ENCODE measurements at places on chromosomes 3 and 15.

GRCh38 chr3:186609247-186609868 lies 3.5 kb upstream of the AHSG start:
- no peak for DNase-seq

- no peak for DNase-seq
These were observed 19.9 kb upstream of the C3orf62 start for GRCh38 chr3:49296781-49297411.

GRCh38 chr3:55697177-55697865 lies 210.2 kb upstream of the WNT5A start:
- DNase-seq, result no peak

GRCh38 chr3:133412183-133413132 lies 12.6 kb downstream of the BFSP2 start:
- DNase-seq, result no peak

- no peak for DNase-seq
These were observed 157.7 kb upstream of the SLCO3A1 start for GRCh38 chr15:91695799-91696198.

- no peak for DNase-seq
These were observed 68.9 kb downstream of the WWTR1 start for GRCh38 chr3:149588909-149589308.

DNA sequence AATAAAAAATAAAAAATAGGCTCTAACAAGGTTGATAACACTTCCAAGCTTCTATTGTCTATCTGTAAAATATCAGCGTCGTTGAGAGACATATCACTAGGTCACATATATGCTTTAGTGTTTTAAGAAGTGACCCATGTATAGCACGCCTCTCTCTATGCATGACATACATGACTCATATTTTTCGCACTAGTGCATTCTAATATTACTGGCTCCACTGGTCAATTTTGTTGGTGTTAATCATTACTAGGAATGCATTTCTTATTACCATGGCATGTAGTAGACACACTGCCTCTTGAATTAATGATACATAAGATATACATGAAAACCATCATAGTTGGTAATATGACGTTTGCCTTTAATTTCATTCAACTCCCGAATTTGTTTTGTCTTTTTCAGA lies 203.1 kb downstream of the CHL1 start:
- DNase-seq, result no peak

GRCh38 chr3:168604767-168605166 lies 509.0 kb upstream of the GOLIM4 start:
- DNase-seq, result no peak

DNA sequence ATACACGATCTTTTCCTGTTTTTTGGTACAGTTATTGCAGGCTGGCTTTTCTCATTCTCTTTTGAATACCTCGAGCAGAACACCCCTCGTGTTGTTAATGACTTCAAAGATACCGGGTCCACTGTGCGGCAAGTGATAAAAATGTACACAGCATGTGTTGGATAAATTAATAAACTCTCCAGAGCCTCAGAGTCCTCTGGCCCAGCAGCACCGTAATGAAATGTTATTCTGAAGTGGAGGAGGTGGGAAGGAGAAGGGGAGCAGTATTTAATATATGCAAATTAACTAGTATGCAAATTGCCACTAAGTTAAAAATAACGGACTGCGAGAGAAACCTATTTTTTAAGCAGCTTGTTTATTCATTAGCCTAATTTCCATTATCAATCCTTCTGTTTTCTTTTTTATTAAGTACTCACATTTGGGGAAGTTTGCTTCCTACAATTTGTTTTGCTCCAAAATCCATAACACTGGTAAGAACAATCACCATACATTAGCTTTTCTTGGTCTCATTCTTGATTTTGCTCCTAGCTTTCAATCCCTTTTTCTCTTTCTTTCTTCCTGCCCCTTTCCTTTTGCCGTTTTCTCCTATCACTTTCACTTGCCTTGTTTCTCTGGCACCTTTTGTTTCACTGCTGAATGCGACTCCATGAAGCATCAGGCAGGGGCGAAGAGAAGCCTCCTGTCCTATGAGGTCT lies 462.3 kb upstream of the PPP2R3A start:
- no peak for DNase-seq
